ENCODE measurements at places on chromosomes 1 and 21.

DNA sequence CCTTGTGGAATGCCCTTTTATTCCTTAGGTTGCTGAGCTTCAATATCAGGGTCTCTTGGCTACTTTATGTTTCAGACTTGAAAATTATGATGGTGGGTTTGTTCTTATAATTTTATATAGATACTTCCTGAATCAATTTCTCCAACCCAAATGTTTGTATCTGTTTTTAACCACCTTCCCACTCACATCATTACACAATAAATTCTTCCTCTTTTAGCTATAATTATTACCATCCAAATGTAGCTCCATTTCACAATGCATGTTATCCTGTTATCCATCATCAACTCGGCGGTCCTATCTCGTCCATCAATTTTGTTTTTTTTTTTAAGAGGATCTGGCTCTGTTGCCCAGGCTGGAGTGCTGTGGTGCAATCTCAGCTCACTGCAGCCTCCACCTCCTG, 357.6 kb upstream of the ZP4 start:
- DNase-seq: no peak

DNA sequence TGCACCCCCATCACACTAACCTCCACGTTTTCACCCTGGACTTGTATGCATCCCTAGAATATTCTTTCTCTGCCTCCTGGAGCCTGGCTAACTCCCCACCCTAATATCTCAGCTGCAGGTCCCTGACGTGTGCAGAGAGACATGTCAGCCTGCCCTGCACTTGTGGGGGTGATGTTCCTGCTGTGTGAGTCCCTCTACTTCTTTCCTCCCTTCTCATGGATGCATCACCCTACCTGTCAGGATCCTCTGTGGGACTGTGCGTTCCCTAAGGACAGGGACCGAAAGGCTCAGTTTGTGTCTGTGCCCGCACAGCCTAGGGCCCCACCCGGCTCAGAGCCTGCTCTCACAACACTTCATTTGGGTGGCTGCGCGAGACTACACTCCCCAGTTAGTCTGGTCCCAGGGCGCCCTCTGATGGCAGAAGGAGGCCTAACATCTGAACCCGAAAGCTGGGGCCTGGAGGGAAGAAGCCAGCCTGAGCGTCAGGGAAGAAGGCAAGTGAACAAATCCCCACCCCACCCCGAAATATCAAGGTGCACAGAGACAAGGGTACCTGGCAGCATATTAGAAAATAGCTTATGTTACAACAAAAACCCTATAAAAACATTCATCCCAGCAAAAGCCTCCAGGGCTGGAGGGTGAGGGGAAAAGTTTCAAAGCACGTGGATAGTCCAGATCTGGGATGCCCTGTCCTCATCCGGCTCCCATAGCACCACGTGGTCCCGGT, 3.7 kb downstream of the CD52 start:
- peak; percentile 95 for DNase-seq

DNA sequence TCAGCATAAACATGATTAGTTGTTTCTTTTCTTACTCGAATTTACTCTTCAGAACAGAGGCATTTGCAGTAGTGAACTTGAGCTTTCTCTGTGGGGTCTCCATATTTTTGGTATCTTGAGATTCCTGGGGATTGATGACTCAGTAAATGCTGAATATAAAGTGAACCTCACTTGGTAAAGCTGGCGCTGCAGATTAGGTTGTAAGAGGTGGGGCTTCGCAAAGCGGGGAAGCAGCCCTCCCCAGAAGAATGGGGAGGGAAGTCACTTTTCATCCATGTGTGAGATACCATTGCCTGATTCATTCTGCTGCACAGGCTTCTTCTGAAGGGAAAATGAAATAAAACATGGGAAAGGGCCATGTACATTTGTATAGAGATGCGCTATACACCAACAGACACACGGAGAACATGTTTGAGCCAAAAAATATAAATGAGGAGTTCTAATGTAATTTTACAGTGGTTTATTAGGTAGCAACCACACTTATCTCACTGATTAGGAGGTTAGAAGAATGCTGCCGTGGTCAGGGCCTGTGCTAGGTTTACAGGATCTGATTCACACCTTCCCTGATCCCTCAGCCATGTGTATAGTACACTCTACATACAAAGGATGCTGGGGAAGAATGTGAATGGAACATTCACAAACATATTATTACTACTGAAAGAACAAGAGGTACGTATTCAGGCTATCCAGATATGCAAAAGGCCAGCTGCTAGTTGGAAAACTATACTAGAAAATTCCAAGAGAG, 63.5 kb downstream of the DNTTIP2 start:
- no peak for DNase-seq

DNA sequence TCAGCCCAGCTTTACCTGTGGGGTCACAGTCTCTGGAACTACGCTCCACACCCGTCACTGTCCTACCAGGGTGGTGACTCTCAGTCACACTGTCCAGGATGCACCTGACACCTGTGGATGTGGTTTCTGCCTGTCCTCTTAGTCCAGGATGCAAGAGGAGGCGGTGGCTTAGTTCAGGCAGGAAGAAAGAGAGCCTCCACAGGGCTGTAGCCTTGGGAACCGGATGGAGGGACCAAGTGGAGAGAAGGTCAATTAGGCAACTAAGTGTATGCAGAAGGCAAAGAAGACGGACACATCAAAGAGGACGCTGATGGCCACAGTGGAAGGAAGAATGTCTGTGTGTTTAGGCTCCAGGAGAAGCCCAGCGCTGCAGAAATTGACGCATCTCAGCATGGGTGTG, 153.9 kb upstream of the IRF2BP2 start:
- DNase-seq: no peak

- DNase-seq: no peak
These were observed 3.8 kb downstream of the PHGDH start for GRCh38 chr1:119715542-119715941.

DNA sequence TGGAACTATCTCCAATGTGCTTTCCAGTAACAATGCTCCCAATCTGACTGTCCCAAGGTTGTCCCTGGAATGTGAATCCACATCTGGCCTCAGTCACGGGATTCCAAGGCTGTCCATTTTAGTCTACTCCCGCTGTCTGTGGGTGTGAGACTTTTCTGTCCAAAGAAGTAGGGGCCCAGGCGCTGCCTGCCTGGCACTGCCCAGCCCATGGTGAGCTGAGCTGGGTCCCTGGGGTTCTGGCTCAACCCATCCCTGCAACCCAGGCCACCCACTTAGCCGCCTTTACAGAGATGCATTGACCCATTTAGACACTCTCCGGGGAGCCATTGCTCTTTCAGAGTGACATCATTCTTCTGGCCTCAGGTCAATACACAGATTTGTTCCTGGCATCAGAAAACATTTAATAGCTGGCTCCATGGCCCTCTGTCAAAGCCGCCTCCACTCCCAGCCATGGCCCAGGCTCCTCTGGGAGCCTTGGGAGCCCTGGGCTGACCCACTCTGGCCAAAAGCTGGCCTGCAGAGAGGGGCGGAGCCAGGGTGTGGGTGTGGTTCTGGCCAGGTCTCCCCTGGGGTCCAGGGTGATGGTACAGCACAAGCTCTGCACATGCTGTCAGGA, 47.2 kb upstream of the PAX7 start:
- DNase-seq: no peak

GRCh38 chr1:6599141-6599975, 3.3 kb downstream of the KLHL21 start:
- peak; percentile 25 for DNase-seq

GRCh38 chr1:113452921-113453770, 62.8 kb downstream of the MAGI3 start:
- no peak for DNase-seq

GRCh38 chr1:95028954-95029353, 43.8 kb downstream of the ALG14 start:
- no peak for DNase-seq

Measured in activated naive CD4-positive, alpha-beta T cell (primary cell).